ENCODE measurements at places on chromosomes 12 and 14. TPM values are rescaled to one million over a fixed set of nuclear protein-coding genes. Genes with fewer than 3 reads are reported as not detected.

GRCh38 chr14:96797582-96798349, 584 bp downstream of the VRK1 start:
- DNase-seq = peak; percentile 42
- H3K27me3 ChIP-seq = no peaks in the 10 kb centered on the region
- peak overlapping the region; percentile 65 for H3K4me3 ChIP-seq
- H3K4me1 ChIP-seq = peaks cover 9% of the 10 kb centered on the region
- no peaks in the 10 kb centered on the region for H3K36me3 ChIP-seq
- H3K27ac ChIP-seq = peak overlapping the region; percentile 70

GRCh38 chr12:6355491-6356373, 13.9 kb upstream of the TNFRSF1A start:
- H3K27me3 ChIP-seq = no peaks in the 10 kb centered on the region
- H3K27ac ChIP-seq = no peak overlapping the region

GRCh38 chr14:53306911-53307310, 153.8 kb upstream of the DDHD1 start:
- H3K4me1 ChIP-seq = peaks cover 3% of the 10 kb centered on the region
- no peak overlapping the region for H3K4me3 ChIP-seq
- no peaks in the 10 kb centered on the region for H3K36me3 ChIP-seq
- no peak for DNase-seq

GRCh38 chr14:65433157-65433556, 20.6 kb downstream of the FUT8 start:
- H3K4me3 ChIP-seq = no peak overlapping the region
- no peak overlapping the region for H3K27ac ChIP-seq
- peaks cover 5% of the 10 kb centered on the region for H3K4me1 ChIP-seq
- H3K36me3 ChIP-seq = peaks cover 11% of the 10 kb centered on the region

DNA sequence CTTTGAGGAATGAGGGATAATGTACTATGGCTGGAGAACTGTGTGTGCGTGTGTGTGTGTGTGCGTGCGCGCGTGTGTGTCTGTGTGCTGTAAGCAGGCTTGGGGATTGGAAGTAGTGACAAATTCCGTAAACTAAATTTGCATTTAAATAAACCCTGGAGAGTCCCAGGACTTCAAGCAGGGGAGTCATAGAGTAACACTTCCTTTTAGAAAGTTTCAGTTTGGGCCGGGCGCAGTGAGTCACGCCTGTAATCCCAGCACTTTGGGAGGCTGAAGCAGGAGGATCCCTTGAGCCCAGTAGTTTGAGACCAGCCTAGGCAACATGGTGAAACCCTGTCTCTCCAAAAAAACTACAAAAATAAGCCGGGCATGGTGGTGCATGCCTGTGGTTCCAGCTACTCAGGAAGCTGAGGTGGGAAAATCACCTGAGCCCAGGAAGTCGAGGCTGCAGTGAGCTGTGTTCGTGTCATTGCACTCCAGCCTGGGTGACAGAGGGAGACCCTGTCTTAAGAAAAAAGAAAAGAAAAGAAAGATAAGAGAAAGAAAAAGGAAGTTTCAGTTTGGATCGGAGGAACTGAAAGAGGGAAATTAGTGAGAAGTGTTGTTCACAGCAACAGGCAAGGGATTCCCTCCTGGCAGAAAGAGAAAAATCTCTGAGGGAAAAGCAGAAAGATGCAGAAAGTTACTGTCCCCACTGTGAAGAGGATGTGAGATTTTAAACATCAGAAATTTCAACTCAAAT, 222.7 kb upstream of the SOX5 start:
- H3K4me1 ChIP-seq = no peaks in the 10 kb centered on the region
- H3K36me3 ChIP-seq = no peaks in the 10 kb centered on the region
- H3K27ac ChIP-seq = no peak overlapping the region

- H3K36me3 ChIP-seq = no peaks in the 10 kb centered on the region
- H3K4me3 ChIP-seq = no peak overlapping the region
- H3K4me1 ChIP-seq = peaks cover 23% of the 10 kb centered on the region
- no peaks in the 10 kb centered on the region for H3K27me3 ChIP-seq
- peak; percentile 36 for DNase-seq
- H3K27ac ChIP-seq = no peak overlapping the region
Observed at GRCh38 chr12:98399532-98399931, 115.9 kb upstream of the TMPO start.

DNA sequence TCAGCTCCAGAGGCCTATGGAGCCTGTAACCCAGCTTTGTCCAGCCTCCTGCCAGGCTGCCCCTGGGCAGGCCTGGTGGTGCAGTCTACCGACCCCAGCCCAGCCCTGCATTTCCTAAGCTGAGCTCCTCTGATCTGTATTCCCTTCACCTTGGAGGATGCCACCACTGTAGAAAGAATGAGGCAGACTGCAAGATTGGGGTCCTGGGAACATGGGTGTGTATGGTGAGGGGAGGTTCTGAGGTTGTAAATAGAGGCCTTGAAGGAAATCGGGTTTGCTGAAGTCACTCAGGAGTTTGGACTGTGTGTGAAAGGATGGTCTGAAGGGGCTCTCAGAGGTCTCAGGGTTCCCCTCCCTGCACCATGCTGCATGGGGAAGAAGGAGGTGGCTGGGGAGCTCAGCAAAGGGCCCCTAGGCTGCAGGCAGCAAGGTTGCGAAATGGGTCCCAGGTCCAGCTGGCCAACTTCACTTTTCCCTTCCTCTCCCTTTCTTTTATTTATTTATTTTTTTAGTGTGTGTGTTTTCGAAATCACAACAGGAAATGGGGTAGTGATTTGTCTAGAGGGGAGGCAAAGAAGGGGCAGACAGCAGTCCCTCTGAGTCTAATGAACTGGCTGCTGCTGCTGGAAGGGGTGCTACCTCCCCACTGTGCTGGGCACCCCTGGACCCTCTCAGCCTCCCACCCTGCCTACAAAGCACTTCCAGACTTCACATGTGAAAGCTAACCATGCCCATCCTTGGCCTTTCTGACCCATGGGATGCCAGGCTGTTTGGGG, 1.2 kb upstream of the LRP1-AS start:
- H3K27ac ChIP-seq = no peak overlapping the region
- no peak overlapping the region for H3K4me3 ChIP-seq
- no peaks in the 10 kb centered on the region for H3K27me3 ChIP-seq
- H3K4me1 ChIP-seq = no peaks in the 10 kb centered on the region

DNA sequence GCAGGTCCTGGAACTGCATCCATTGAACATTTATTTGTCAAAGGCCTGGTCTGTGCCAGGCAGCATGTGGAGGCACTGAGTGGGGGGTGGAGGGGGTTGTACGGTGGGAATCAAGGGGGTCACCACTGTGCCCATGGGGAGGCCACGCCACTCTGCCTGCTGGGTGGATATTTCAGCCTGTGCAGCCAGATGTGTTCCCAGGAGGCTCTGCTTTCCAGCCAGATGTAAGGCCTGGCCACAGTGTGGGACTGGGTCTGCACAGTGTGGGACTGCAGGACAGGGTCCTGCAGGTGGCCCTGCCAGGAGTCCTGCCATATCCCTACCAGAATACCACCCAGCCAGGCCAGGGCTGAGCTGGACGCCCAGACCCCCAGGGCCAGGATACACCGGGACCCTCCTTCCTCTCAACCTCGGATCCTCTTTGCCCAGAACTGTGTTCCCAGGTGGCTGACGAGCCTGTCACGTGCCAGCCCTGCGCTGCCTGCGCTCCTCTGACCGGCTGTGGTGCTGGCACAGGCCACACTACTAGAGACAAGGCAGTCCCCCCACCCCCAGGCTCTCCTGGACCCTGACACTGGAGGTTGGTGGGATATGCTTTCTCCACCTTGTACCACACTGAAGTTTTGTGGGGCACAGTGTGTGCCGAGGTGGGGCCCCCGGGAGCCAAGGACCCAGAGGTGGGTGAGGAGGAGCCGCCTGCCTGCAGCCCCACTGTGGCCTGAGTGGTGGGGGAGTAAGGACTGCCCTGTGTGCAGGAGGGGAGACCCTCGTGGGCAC, 17.5 kb downstream of the XRCC3 start:
- DNase-seq = no peak
- no peak overlapping the region for H3K4me3 ChIP-seq
- H3K27ac ChIP-seq = no peak overlapping the region
- no peaks in the 10 kb centered on the region for H3K27me3 ChIP-seq

CD27 gene
- total RNA-seq = 42.7 TPM

AGAP2 gene
- total RNA-seq = 21.2 TPM

Data from CD4-positive, alpha-beta T cell (primary cell).